ENCODE measurements at places on chromosomes 7 and 10. TPM values are rescaled to one million over a fixed set of nuclear protein-coding genes. Genes with fewer than 3 reads are reported as not detected.

The MRLN gene
- total RNA-seq = not detected

The ERVW-1 gene
- not detected for total RNA-seq

The CFAP69 gene
- total RNA-seq = 6.4 TPM

The LIPK gene
- not detected for total RNA-seq

The ASIC3 gene
- not detected for total RNA-seq

The MICALL2 gene
- total RNA-seq = 28.9 TPM

The CELF2 gene
- total RNA-seq = 42.8 TPM

All from fibroblast of the aortic adventitia (primary cell).